Stimulated activated CD8-positive, alpha-beta memory T cell treated with anti-CD3 and anti-CD28 coated beads, Interleukin-2, amount 100 ng/mL, for 1 hour (primary cell): ENCODE measurements at places on chromosomes 6 and 20.

DNA sequence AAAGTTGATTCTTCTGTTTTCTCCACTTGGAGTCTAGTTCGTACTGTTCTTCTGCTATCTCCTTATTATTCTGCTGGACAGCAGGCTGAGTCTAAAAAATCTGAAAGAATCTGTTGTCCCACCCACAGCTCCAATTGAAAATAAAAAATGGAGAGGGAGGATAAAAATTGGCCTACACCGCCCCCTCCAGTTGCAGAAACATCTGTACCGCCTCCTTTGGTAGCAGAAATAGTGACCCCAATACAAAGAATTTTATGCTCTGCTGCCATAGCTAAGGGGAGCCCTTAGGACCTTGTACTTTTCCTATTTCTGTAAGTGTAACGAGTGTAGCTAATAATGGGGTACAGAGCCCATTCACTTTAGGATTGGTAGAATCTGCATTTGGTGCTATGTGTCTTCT, 4.9 kb upstream of the FKBP1A start:
- DNase-seq: no peak

GRCh38 chr6:75065523-75065922, 140.3 kb downstream of the COL12A1 start:
- no peak for DNase-seq

DNA sequence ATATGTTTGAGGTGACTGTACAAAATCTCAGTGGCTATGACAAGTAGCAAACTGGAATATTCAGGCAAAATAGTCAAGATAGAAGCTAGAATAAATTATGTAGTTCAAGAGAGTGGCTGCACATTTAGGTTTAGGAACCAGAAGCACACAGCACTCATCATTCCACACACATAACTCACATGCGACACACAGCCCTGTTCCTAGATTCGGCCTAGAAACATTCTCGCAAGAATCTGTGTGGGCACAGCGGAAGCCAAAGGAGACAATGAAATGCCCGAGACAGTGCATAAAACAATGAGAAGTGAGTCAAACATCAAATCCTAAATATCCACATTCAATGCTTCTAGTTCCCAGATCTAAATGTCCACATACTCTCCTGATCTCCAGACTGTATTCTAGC, 9.5 kb upstream of the SUPT3H start:
- no peak for DNase-seq

- DNase-seq: no peak
These were observed 360.7 kb upstream of the CHD6 start for GRCh38 chr20:41978875-41979274.

GRCh38 chr20:23441850-23442313, 2.4 kb downstream of the CSTL1 start:
- peak; percentile 23 for DNase-seq

DNA sequence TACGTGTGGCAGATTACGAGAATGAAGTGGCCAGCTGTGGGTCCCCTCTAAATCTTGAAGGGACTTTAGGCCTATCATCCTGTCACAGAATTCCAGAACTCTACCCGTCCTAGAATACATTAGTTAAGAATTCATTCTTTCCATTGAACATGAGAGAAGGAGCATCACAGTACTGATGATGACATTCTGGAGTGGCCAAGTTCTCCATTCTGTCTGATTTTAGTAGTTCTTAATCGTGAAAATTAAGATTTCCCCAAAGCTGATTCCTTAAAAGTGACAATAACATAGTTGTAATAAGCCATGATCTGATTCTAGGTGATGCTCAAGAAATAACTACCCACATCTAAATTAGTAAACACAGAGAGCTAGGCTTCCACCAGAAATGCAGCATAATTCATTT, 35.0 kb upstream of the RIN2 start:
- DNase-seq: no peak

DNA sequence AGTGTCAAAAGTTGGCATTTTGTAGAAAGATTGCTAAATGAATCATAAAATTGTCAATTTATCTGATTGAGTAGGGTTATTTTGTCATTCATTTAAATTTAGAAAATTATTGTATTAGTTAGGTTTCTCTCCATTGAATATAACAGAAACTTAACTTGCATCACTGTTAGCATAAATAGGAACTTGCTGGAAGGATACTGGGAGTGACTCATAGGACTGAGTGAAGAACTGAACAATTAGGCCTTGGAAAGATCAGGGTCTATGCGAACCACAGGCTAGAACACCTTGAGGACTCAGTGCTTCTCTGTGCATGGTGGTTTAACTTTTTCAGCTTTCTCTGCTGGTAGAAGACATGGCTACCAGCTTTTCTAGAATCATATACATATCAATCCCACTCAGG, 67.7 kb upstream of the IFNGR1 start:
- DNase-seq: no peak

- DNase-seq: no peak
These were observed 268.8 kb downstream of the ARID1B start for GRCh38 chr6:157045831-157046454.

DNA sequence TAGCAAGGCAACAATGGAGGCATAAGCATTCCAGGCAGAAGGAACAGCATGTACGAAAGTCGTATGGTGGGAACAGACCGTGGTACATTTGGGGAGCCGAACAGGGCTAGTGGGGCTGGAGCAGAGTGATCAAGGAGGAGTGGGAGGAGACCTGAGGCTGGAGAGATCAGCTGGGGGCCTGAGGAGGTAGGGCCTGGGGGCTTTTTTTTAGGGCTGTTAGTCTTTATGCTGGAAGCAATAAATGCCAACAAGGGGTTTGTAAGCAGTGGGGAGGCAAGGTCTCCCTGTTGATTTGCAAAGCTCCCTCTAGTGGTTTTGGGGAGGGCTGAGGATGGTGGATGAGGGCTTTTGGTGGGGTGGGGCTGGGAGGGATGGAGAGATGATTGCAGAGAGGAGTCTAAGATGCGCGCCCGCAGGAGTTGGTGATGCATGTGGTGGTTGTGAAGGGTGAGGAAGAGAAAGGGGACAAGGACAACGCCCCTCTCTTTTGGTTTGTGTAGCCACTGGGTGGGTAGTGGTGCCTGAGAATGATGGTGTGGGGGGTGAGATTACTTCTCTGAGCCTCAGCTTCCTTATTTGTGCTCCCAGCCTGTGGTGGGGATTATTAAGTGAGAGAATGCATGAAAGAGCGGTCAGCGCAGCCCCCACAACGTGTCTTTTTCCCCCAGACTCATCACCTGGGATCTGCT, 74.1 kb upstream of the TOX2 start:
- no peak for DNase-seq

DNA sequence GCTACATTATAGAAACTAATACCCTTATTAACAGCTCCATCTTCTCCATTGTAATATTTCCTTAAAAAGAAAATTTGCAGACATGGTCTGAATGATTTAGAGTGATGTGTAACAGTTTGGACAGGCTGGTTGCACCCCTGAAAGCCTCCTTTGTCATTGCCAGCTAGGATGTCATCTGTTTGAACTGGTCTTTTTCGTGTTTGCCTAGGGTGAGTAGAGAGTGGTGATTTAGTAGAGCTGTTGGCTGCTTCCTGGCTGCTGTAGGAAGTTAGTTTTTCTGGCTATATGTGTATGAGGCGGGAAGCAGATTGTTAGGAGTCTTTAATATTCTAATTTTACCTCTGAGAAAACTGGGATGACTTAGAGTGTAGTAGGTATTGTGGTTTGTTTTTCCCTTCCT, 101.1 kb downstream of the ZFAND3 start:
- no peak for DNase-seq

GRCh38 chr6:84764332-84765049, at the start of gene TBX18:
Gene TBX18, minus strand, starts transcription at chr6:84764598. Its CDS starts 417 bp downstream, at chr6:84764181.
- no peak for DNase-seq

- DNase-seq: no peak
These were observed 63.4 kb downstream of the SYNE1 start for GRCh38 chr6:152573762-152574161.

DNA sequence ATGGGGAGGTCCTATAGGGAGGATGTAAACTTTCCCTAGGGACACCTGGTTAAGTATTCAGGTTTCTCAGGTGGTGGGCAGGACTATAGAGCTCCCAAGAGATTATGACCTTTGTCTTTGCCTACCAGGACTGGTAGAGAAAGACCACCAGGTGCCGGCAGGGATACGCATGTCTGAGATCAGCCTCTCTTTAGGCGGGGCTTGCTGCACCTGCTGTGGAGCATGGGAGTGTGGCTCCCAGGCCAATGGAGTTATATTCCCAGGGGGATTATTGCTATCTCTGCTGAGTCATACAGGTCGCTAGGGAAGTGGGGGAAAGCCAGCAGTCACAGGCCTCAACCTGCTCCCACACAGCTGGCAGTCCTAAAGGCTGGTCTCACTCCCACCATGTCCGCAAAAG, 280.5 kb upstream of the MMS22L start:
- no peak for DNase-seq

GRCh38 chr6:160427312-160428068, 79.3 kb downstream of the SLC22A3 start:
- DNase-seq: no peak

GRCh38 chr6:49618257-49618656, 18.4 kb downstream of the RHAG start:
- DNase-seq: no peak

- no peak for DNase-seq
These were observed 115.2 kb upstream of the NRN1 start for GRCh38 chr6:6121943-6122342.

GRCh38 chr6:42038811-42039408, 11.4 kb upstream of the TAF8 start:
- no peak for DNase-seq

DNA sequence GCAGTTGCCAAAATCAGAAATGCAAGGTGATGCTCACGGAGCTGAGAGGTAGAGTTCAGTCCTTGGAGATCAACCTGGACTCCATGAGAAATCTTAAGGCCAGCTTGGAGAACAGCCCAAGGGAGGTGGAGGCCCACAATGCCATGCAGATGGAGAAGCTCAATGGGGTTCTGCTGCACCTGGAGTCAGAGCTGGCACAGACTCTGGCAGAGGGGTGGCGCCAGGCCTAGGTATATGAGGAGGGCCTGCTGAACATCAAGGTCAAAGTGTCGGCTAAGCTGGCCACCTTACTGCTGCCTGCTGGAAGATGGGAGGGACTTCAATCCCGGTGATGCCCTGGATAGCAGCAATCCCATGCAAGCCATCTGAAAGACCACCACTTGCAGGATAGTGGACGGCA, 23.9 kb upstream of the FUT9 start:
- no peak for DNase-seq
